Vagina (tissue), 2 donors: ENCODE measurements at places on chromosomes 13 and 19.

DNA sequence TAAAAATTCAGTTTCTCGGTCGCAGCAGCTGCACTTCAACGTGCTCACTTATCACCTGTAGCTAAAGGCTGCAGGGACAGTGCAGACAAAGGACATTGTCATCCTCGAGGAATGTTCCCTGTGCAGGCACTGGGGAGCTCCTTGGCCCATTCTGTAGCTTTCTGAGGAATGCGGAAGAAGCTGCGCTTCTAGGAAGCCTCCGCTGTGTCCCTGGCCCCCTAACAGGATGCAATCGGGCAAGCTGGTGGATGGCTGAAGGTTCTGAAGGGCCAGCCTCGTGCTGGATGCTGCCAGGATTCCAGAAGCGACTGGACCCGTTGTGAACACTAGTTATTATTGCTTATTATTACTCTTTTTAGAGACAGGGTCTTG is 8.1 kb downstream of the ANO8 start:
- peaks cover 30% of the 10 kb centered on the region for H3K4me1 ChIP-seq
- H3K36me3 ChIP-seq = no peaks in the 10 kb centered on the region
- H3K27ac ChIP-seq = no peak overlapping the region

DNA sequence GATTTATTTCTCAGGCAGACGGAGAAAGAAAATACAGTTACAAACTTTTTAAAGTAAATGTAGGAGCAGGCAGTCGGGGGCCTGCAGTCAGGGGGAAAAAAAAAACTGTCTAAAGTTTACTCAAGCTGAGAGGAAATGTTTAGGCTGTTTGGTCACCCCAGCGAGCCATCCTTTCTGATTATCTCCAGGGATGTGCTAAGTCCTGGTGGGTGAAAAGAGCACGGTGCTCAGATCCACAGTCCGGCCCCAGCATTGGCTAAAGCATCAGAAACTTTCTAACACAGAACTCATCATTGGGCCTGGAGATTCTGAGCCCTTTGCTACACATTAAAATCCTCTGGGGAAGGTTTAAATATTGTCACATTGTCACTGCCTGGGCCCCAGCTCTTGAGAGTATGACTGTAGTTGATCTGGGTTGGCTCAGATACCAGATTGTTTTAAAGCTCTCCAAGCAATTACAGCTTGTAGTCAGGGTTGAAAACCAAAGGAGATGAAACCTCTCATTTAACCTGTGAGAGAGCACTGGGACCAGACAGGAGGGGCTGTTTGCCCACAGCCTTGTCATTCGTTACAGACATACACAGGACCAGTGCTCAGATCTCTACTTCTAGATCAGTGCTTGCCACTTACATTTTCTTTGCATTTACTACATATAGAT is 131.1 kb upstream of the HTR2A start:
- H3K27ac ChIP-seq = no peak overlapping the region
- H3K4me3 ChIP-seq = no peak overlapping the region
- no peaks in the 10 kb centered on the region for H3K27me3 ChIP-seq

GRCh38 chr19:447816-448560 is 12.8 kb downstream of the SHC2 start:
- H3K27me3 ChIP-seq = no peaks in the 10 kb centered on the region
- H3K36me3 ChIP-seq = no peaks in the 10 kb centered on the region
- no peak overlapping the region for H3K4me3 ChIP-seq
- DNase-seq = no peak

DNA sequence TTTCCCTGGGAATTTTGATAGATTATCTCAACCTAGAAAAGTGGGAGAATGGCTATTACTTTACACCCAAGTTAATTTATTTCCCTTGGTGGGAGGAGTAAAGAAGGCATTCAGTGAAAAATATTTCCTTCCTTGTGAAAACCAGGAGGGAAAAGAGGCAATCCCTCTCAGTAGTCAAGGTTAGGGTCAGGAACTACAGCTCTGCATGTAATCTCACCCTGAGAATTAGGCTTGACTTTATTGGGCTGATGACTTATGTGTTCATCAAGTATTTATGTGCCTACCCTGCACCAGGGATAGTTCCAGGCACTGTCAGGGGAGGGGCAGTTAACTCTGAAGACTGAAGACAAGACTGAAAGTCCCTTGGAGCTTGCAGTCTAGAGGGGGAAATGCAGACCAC is 281.8 kb downstream of the DLEU7 start:
- H3K27ac ChIP-seq = no peak overlapping the region
- H3K27me3 ChIP-seq = no peaks in the 10 kb centered on the region
- no peak overlapping the region for H3K4me3 ChIP-seq

DNA sequence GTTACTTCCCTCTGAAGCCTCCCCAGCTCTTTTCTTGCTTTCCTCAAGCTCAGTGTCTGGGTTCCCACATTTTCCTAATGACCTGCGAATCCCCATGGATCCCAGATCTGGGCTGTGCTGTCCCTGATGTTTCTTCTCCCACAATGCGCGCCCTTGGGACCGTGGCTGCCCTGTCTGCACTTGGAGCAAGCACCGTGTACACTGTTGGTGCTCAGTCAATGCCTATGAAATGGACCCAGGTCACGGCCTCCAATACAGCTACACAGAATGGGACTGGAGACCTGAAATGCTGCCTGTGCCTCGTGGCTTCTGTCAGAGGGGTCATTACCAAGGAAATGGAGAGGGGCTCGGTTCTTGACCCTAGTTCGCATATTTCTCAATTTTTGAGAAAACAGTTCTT is 160.1 kb upstream of the SOX1 start:
- no peak overlapping the region for H3K4me3 ChIP-seq
- no peaks in the 10 kb centered on the region for H3K27me3 ChIP-seq
- DNase-seq = peak; percentile 64
- H3K36me3 ChIP-seq = no peaks in the 10 kb centered on the region
- no peak overlapping the region for H3K27ac ChIP-seq
- no peaks in the 10 kb centered on the region for H3K4me1 ChIP-seq

DNA sequence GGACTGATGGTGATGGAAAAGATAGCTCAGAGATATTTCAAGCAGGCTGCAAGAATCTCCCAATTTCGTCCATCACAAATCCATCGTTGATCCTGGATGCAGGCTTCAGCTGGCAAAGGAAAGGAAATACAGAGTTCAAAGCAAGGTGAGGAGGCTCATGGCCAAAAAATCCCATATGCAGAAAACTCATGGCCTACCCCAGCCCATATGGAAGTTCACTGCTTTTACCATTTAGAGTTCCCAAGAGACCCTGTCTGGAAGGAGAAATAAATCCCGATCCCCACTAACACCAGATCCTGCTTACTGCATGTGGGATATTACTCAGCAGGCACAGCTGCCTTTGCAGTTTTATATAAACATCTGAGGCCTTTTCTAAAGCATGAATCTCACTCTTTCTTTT is 412.9 kb upstream of the SPRY2 start:
- H3K36me3 ChIP-seq = no peaks in the 10 kb centered on the region
- no peaks in the 10 kb centered on the region for H3K27me3 ChIP-seq
- H3K27ac ChIP-seq = no peak overlapping the region
- H3K4me3 ChIP-seq = no peak overlapping the region
- no peak for DNase-seq

DNA sequence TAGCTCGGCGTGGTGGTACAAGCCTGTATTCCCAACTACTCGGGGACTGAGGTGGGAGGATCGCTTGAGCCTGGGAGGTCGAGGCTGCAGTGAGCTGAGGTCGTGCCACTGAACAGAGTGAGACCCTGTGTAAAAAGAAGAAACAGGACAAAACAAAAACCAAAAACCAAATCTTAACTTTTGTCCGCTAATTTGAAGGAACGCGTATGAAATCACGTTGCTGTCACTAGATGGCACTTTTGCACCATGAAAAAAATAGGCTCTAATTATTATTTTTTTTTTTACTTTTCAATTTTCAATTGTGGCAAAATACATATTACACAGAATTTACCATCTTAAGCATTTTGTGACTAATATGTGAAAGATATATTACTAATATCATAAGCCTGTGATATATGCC is 17.6 kb upstream of the ZNF835 start:
- no peaks in the 10 kb centered on the region for H3K27me3 ChIP-seq
- H3K4me1 ChIP-seq = no peaks in the 10 kb centered on the region
- H3K36me3 ChIP-seq = no peaks in the 10 kb centered on the region

GRCh38 chr13:48580896-48581295 is 48.0 kb upstream of the RCBTB2 start:
- no peaks in the 10 kb centered on the region for H3K36me3 ChIP-seq
- DNase-seq = no peak
- no peaks in the 10 kb centered on the region for H3K27me3 ChIP-seq
- H3K4me1 ChIP-seq = peaks cover 26% of the 10 kb centered on the region
- H3K27ac ChIP-seq = no peak overlapping the region

- no peaks in the 10 kb centered on the region for H3K27me3 ChIP-seq
- no peaks in the 10 kb centered on the region for H3K36me3 ChIP-seq
- H3K27ac ChIP-seq = no peak overlapping the region
- H3K4me3 ChIP-seq = no peak overlapping the region
- no peaks in the 10 kb centered on the region for H3K4me1 ChIP-seq
These were observed 352.8 kb downstream of the KLF12 start for GRCh38 chr13:73781384-73781783.

GRCh38 chr19:1270213-1270853 is 1.2 kb downstream of the CIRBP start:
- H3K27me3 ChIP-seq = no peaks in the 10 kb centered on the region
- H3K36me3 ChIP-seq = no peaks in the 10 kb centered on the region
- DNase-seq = no peak
- peak overlapping the region; percentile 99 for H3K27ac ChIP-seq

GRCh38 chr13:61728471-61728870 is 312.8 kb upstream of the PCDH20 start:
- H3K4me1 ChIP-seq = no peaks in the 10 kb centered on the region
- DNase-seq = no peak
- H3K27ac ChIP-seq = no peak overlapping the region
- no peak overlapping the region for H3K4me3 ChIP-seq
- H3K27me3 ChIP-seq = no peaks in the 10 kb centered on the region
- H3K36me3 ChIP-seq = no peaks in the 10 kb centered on the region

DNA sequence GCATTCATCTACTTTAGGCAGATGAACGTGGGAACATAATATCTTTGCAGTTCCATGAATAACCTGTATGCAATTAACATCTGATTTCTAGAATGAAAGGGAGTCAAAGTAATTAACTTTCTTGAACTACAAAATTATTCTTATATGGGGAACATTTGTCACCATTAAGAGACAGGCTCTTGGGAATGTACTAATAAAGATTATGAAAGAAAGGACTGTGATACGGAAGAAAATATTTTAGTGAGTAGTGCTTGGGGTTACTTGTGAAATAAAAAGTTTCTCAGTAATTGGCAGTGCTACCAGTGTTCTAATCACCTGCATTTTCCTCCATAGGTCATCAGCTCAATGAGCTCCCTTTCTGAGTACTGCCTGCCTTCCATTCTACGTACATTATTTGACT is 85.4 kb downstream of the FRY start:
- H3K4me3 ChIP-seq = no peak overlapping the region
- no peak overlapping the region for H3K27ac ChIP-seq
- H3K4me1 ChIP-seq = peaks cover 11% of the 10 kb centered on the region
- H3K27me3 ChIP-seq = no peaks in the 10 kb centered on the region
- H3K36me3 ChIP-seq = no peaks in the 10 kb centered on the region

DNA sequence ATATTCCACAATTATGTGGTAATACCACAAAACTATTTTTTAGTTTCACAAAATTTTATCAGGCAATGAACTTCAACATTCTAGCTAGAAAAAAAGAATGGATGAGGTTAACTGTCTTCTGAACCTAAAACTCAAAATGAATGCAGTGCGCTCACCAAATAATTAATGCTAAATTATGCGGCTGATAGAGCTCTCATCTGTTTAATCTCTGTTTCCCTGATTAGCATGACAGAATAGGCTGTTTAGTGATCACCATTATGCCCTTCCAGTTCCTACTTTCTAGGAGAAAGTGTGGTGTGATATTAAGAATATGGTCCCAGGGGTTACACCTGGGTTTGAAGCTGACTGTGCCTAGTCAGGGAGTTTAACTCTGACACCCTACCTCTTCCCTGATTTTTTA is 42.8 kb upstream of the POSTN start:
- H3K27me3 ChIP-seq = no peaks in the 10 kb centered on the region
- no peaks in the 10 kb centered on the region for H3K4me1 ChIP-seq
- H3K36me3 ChIP-seq = no peaks in the 10 kb centered on the region
- no peak for DNase-seq
- no peak overlapping the region for H3K4me3 ChIP-seq

DNA sequence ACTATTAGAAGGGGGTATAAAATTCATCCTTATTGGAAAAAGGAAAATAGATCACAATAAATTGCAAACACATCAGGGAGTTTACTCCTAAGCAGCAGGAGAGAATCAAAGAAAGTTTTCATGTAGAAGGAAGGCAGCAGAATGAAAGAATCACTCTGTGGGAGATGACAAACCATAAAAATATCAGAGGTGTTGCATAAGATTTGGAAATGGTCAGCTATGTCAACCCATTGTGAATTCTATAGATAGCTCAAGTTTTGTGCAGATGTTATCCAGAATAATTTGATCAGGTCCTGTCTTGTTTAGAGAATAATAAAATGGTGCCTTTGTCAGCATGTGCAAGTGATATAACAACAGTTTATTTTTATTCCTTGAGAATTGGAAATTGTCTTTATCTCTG is 622.4 kb downstream of the DCT start:
- no peaks in the 10 kb centered on the region for H3K36me3 ChIP-seq
- no peak overlapping the region for H3K27ac ChIP-seq
- H3K4me3 ChIP-seq = no peak overlapping the region
- no peaks in the 10 kb centered on the region for H3K27me3 ChIP-seq
- H3K4me1 ChIP-seq = no peaks in the 10 kb centered on the region

DNA sequence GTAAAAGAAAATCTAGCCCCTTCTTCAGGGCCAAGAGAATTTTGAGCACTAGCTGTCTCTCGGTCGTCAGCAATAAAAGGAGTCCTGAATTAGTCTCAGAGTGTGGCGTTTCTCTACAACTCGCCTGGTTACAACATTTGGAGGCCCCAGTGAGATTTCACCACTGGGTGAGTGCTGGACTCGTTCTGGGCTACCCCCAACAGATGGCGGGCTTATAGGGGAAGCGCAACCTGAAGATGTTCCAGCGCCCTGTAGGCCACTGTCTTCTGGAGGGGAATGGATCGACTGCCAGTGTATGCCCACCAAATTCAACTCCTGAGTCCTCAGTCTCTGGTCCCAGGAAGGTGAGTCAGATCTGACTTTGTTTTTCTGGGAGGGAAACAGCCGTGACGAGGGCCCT is 11.7 kb upstream of the ZNF181 start:
- H3K4me3 ChIP-seq = no peak overlapping the region
- H3K27me3 ChIP-seq = no peaks in the 10 kb centered on the region
- H3K36me3 ChIP-seq = no peaks in the 10 kb centered on the region
- no peak for DNase-seq
- no peaks in the 10 kb centered on the region for H3K4me1 ChIP-seq

GRCh38 chr13:42350141-42350540 is 78.2 kb downstream of the AKAP11 start:
- no peak overlapping the region for H3K27ac ChIP-seq
- H3K4me3 ChIP-seq = no peak overlapping the region
- no peak for DNase-seq
- H3K4me1 ChIP-seq = no peaks in the 10 kb centered on the region
- no peaks in the 10 kb centered on the region for H3K27me3 ChIP-seq

- H3K27me3 ChIP-seq = no peaks in the 10 kb centered on the region
- no peaks in the 10 kb centered on the region for H3K4me1 ChIP-seq
- DNase-seq = no peak
- H3K27ac ChIP-seq = no peak overlapping the region
These were observed 403.8 kb downstream of the SLITRK5 start for GRCh38 chr13:88074794-88075510.

- no peaks in the 10 kb centered on the region for H3K36me3 ChIP-seq
- H3K4me1 ChIP-seq = peaks cover 24% of the 10 kb centered on the region
- no peak overlapping the region for H3K4me3 ChIP-seq
- no peak for DNase-seq
These were observed 2.7 kb downstream of the CYP4F12 start for GRCh38 chr19:15675560-15675959.

- no peaks in the 10 kb centered on the region for H3K27me3 ChIP-seq
- no peak for DNase-seq
- peaks cover 70% of the 10 kb centered on the region for H3K4me1 ChIP-seq
- peaks cover 14% of the 10 kb centered on the region for H3K36me3 ChIP-seq
These were observed 11.7 kb downstream of the NDUFB7 start for GRCh38 chr19:14559916-14560775.
